LoVo (cell line): ENCODE measurements at places on chromosomes 3 and 15.

GRCh38 chr15:25838191-25838870 lies 24.8 kb downstream of the ATP10A start:
- DNase-seq, result no peak

- no peak for DNase-seq
These were observed at the start of gene EPHA6 for GRCh38 chr3:96813820-96814650. Gene EPHA6, plus strand, starts transcription at chr3:96814594.

GRCh38 chr3:152200476-152201420 lies 68.0 kb upstream of the MBNL1 start:
- DNase-seq, result no peak

DNA sequence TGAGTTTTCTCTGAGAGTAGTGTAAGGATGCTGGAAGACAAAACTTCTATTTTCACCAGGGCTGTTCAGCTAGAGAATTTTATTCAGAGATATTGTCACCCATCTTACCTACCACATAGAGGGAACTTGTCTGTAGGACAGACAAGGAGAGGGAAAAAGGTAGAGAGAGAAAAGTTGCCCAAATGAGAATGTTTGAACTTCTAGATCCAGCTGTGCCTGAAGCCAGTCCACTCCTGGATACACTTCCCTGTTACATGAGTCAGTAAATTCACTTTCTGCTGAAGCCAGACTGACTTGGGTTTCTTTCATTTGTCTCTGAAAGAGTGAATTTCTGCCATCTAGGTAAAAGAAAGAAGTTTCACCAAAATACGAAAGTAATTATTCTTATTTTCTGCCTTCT lies 27.2 kb upstream of the KCNMB3 start:
- no peak for DNase-seq

DNA sequence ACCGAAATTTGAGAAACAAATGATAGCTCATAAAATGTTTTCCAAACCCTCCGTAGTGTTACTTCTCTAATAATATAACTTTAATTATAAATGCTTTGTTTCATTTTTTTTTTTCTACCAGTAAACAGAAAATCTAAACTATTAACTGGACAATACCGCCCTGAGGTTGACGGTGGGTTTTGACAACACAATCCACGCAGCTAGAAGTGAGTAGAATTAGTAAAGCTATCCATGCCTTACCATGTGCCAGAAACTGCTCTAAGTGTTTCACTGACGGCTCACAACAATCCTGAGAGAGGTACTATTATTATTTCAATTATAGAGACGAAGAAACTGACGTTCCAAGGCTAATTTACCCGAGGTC lies 410 bp downstream of the NDUFAF1 start:
- DNase-seq, result no peak

GRCh38 chr3:63538919-63539318 lies 113.6 kb upstream of the SNTN start:
- no peak for DNase-seq

- DNase-seq, result no peak
These were observed 107.8 kb downstream of the LRRN1 start for GRCh38 chr3:3907023-3907422.
